ENCODE measurements at places on chromosomes 11 and 22.

DNA sequence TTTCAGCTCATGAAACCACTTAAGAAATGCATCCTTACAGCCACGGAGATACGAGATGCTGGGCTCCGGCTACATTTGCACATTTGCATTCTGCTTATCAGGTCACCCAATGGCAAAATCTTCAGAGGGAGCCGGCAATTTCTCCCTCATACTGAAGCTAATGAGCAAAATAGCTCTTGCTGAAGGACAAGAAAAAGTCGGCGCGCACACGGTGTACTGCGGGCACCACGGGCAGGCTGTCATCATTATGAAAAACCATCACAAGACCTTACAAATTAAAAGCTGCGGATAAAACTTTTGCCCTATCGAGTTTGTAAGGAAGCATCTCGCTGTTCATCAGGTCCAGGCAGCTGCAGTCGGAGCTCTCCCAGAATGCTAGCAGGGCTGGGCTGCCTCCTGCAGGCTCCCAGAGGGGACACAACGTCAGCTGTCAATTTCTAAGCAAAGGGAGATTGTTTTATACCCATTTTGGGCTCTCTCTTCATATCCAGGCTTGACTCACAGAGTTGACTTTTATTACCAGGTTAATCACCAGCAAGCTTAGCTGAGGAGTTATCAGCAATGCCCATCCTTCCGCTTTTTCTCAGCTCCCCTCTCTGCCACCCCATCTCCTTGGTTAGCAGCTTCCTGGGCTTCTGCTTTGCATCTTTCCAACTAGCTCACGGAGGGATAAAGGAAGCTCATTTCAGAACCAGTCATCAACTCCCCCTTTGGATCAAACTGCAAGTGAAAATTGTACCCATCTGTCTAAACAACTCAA lies 375.1 kb downstream of the OPCML start:
- DNase-seq, result no peak

- peak; percentile 65 for DNase-seq
Measured at GRCh38 chr22:26534171-26534855, 22.0 kb upstream of the TFIP11 start.

DNA sequence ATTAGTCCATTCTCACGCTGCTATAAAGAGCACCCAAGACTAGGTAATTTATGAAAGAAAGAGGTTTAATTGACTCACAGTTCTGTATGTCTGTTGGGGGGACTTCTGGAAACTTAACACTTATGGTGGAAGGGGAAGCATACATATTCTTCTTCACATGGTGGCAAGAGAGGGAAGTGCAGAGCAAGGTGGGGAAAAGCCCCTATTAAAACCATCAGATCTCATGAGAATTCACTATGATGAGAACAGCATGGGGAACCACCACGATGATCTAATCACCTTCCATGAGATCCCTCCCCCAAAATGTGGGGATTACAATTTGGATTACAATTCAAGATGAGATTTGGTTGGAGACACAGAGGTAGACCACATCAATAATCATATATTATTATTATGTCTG lies 25.7 kb downstream of the CEP57 start:
- DNase-seq, result peak; percentile 10

DNA sequence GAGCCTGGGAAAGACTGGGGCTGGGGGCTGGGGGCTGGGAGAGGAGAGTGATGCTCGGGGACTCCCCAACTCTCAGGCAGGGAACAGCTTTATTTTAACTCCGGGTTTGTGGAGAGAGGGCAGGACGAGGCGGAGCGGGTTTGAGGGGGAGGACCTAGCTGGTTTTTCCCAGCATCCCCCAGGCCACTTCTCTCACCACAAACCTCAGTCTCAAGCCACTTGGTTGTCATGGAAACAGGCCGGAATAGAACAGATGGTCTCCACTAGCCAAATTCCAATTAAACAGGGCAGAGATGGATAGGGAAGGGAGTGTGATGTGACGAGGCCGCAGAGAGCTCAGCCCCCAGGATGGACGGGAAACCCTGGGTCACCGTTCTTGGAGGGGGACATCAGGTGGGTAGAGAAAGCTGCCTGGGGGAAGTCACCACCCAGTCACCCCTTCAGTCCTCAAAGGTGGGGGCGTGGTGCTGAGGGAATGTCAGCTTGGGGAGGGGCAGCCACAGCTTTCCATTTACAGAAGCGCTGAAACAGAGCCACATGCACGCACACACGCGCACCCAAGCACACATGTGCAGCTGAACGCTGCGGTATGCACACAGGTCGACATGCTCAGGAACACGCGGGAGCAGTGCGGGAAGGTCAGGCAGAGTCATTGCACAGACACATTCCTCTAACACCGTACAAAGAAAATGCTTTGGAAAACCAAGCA lies 19.2 kb downstream of the NECTIN1 start:
- DNase-seq, result no peak

DNA sequence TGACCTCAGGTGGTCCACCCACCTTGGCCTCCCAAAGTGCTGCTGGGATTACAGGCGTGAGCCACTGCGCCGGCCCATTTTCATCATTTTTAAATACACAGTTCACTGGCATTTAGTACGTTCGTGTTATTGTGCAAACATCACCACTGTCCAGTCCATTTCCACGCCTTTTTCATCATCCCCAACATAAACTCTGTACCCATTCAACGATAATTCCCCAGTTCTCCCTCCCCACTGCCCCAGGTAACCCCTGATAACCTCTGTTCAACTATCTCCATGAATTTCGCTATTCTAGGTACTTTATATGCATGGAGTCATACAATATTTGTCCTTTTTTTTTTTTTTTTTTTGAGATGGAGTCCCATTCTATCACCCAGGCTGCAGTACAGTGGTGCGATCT lies 18.2 kb upstream of the ELFN2 start:
- no peak for DNase-seq

DNA sequence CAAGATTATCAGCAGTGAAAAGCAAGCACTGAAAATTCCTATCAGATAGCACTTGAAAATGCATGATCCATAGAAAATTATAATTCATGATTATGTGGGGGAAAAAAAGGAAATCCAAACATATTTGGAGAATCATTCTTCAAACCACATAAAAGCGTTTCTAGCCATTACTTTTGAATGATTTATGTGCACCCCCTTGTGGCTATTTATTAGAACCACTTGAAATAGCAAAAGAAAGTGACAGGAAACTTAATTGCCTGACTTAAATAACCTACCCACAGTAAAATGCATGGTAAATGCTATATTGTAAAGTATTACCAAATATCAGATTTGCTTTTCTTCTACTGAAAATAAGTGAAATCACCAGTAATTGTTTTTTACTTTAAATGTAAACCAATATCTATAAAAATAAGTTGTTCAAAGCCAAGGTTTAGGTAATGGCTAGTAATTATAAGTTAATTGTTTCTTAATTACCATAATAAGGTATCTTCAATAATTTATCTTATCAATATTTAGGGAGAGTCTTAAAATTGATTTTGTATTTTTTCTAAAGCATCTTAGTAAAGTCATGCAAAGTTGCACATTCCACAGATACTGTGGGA lies 168.5 kb downstream of the ARHGAP42 start:
- peak; percentile 71 for DNase-seq

GRCh38 chr11:19907008-19907579 lies 194.5 kb downstream of the NAV2 start:
- DNase-seq, result no peak

- peak; percentile 59 for DNase-seq
Measured at GRCh38 chr11:113839842-113840241, 35.5 kb downstream of the USP28 start.

- DNase-seq, result peak; percentile 31
Measured at GRCh38 chr22:20175597-20175900, 24.7 kb upstream of the CCDC188 start.

DNA sequence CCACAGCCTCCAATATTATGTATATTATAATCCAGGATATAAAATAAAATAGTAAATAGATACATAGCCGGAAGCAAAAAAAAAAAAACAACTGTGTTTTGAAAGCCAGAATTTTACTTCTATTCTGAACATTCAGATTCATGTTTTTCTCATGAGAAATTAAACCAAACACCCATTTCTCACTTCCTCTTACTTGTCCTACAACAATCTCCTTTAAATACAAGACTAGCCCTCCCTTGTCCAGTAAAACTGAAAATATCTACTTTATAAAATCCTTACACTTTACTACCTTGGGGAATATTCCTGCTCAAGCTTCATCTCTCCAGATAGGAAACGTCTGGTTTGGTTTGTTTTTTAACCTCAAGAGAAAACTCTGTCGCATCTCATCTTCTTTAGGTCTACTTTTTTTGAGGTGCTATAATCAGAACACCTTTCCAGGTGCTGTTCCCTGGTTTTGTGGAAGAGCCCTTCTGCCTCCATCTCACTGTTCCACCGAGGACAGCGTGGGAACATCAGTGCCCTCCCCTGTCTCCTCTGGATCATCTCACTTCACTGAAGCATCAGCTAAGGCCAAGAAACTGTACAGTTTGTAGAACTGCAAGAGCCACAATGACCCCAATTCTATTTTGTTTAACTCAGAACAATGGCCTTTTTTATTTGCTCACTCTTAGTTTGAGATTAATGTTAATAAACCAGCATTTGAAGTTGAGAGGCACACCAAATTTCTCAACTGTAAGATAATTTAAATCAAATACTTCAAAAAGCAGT lies 82.0 kb upstream of the ARHGAP32 start:
- no peak for DNase-seq

DNA sequence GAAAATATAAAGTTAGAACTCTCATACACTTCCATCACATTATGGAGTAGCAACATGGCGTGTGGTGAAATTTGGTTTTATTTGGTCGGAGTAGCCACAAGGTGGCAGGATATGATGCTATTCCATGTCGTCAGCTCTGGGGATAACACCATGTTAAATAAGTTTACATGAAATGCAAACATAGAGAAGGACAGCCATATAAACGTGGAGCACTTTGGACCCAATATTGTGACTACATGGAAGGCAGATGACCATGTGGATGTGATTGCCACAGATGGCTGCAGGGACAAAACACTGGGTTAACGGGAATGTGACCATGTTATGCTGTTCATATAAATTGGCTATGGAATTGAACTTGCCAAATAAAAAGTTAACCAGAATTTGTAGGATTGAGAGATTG lies 21.0 kb downstream of the OR5M11 start:
- DNase-seq, result no peak

DNA sequence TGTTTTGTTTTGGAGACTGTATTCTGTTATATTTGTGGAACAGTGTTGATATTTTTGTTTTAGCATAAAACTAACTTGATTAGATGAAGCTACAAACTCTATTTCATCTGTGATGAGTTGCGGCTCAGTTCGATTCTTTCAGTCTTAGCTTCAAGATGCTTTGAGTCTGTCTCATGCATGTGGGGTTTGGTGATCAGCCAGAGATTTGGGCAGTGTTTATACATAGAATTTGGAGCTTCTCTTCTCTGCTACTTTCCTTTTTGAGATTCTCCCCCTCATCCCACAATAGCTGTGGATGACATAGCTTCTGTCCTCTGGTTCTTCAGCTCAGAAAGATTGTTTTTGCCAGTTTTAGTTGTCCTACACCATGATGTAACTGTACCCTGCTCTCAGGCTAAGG lies 90.4 kb downstream of the ARHGAP20 start:
- DNase-seq, result no peak

- DNase-seq, result no peak
Measured at GRCh38 chr11:1875093-1875850, 16.4 kb downstream of the PRR33 start.

GRCh38 chr11:36354221-36355003 lies 58.3 kb downstream of the PRR5L start:
- DNase-seq, result no peak

- no peak for DNase-seq
Measured at GRCh38 chr11:133082453-133082781, 449.9 kb downstream of the OPCML start.

GRCh38 chr11:61598886-61599868 lies 18.3 kb upstream of the SYT7 start:
- no peak for DNase-seq

GRCh38 chr11:74023276-74023675 lies 14.4 kb upstream of the UCP3 start:
- DNase-seq, result no peak

- no peak for DNase-seq
Measured at GRCh38 chr11:1387961-1388762, 1.6 kb upstream of the BRSK2 start.

GRCh38 chr11:2570211-2570811 lies 125.5 kb downstream of the KCNQ1 start:
- DNase-seq, result no peak

DNA sequence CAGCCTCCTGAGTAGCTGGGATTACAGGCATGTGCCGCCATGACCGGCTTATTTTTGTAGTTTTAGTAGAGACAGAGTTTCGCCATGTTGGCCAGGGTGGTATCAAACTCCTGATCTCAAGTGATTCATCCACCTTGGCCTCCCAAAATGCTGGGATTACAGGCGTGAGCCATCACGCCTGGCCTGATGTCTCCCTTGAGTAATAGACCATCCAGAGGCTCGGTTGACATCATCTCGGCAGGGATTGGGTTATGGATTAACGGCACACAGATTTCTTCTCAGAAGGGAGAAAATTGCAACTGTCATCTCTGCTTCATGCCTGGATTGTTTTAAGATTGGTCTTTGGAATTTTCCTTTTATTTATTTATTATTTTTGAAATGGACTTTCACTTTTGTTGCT lies 239.2 kb upstream of the LARGE1 start:
- DNase-seq, result no peak

- DNase-seq, result no peak
Measured at GRCh38 chr11:76284161-76284560, 77.9 kb upstream of the WNT11 start.

- peak; percentile 13 for DNase-seq
Measured at GRCh38 chr22:50141891-50142363, 28.6 kb upstream of the PANX2 start.

DNA sequence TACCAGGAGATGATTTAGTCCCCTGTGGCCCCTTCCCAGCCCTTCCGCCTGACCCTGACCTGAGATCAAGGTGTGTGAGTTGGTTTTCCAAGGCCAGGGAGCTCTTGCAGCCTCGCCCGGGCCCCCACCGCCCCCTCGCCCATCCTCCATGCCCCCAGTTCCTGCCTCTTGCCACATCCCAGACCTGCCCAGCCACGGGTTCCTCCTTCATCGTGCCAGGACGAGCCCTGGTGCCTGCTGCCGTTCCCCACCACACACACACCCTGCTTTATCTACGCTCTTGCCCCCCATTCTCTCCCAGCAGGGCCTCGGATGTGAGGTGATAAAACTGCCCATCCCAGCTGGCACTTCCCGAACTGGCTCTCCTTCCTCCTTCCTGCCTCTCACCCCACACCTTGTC lies 1.4 kb upstream of the LIF start:
- DNase-seq, result no peak

DNA sequence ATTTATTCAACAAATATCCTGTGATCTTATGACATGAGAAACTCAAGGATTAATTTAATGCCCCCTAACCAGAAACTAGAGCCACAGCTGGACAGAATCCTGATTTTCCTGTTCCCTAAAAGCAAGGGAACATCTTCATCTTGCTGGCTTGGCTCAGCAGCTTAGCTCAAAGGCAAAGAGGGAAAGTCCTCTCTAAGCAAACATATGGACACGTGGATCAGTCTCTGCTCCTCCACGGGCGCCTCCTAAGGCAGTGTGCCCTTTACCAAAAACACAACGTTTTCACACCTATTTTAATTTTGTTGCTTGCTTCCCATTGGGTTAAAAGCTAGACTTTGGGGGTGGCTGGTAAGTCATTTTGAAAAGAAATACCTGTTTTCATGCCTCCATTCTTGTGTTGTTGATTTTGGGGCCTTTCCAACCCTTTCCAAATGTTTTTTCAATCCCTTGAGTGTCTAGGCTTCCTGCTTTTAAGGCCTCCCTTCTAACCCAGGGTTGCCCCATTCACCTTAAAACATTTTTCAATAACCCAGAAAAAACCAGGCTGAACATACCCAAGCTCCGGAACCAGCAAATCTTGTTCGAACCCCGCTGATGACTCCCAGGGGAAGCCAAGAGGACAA lies 15.5 kb downstream of the SLC1A2 start:
- no peak for DNase-seq

Data from NAMALWA (cell line).